ENCODE measurements at places on chromosomes 12 and 14. TPM values are rescaled to one million over a fixed set of nuclear protein-coding genes. Genes with fewer than 3 reads are reported as not detected.

GRCh38 chr14:85293612-85294234 lies 236.2 kb upstream of the FLRT2 start:
- H3K27ac ChIP-seq: no peak overlapping the region
- no peaks in the 10 kb centered on the region for H3K36me3 ChIP-seq
- H3K4me1 ChIP-seq: no peaks in the 10 kb centered on the region
- H3K27me3 ChIP-seq: no peaks in the 10 kb centered on the region

GRCh38 chr14:68269136-68269927 lies 449.8 kb downstream of the RAD51B start:
- no peak for DNase-seq
- H3K36me3 ChIP-seq: no peaks in the 10 kb centered on the region
- H3K4me1 ChIP-seq: peaks cover 43% of the 10 kb centered on the region
- H3K4me3 ChIP-seq: no peak overlapping the region

DNA sequence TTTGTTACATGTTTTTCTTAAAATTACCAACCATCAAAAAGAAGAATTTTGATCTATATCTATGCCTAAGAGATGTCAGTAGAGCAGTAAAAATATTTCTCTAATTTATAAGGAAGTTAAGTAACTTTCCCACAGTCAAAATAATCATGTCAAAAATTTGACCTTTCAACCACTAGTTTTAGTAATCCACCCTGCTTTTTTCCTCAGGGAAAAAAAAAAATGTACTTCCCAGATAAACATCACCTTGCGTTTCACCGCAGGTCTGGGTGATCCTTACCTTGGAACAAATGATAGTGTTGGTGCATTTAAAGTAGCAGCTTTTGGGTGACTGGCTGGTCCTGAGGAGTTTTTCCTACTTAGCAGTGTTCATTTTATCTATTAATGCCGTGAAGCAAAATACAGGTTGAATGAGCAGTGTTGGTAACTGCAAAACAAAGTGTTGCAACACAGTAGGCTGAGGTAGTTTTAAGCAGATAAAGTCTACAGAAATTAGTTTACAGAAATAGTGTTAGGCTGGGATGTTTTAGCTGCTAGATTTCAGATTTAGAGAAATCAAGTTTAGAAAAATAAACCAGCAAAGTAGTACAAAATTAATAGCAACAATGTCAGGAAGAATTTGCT lies 137.2 kb upstream of the DNM1L start:
- DNase-seq: no peak
- H3K36me3 ChIP-seq: no peaks in the 10 kb centered on the region
- H3K4me1 ChIP-seq: no peaks in the 10 kb centered on the region
- H3K4me3 ChIP-seq: no peak overlapping the region
- no peak overlapping the region for H3K27ac ChIP-seq

- H3K4me3 ChIP-seq: no peak overlapping the region
- no peaks in the 10 kb centered on the region for H3K4me1 ChIP-seq
- H3K36me3 ChIP-seq: no peaks in the 10 kb centered on the region
- H3K27me3 ChIP-seq: no peaks in the 10 kb centered on the region
- DNase-seq: no peak
These were observed 340.2 kb upstream of the DDHD1 start for GRCh38 chr14:53493320-53493719.

- peaks cover 12% of the 10 kb centered on the region for H3K27me3 ChIP-seq
- H3K4me1 ChIP-seq: no peaks in the 10 kb centered on the region
- DNase-seq: no peak
- H3K4me3 ChIP-seq: no peak overlapping the region
These were observed 1.6 kb upstream of the PTPRB start for GRCh38 chr12:70638639-70639360.

GRCh38 chr12:12521888-12522287 lies 40.8 kb downstream of the DUSP16 start:
- no peak for DNase-seq
- H3K27ac ChIP-seq: no peak overlapping the region
- no peak overlapping the region for H3K4me3 ChIP-seq
- H3K27me3 ChIP-seq: no peaks in the 10 kb centered on the region

DNA sequence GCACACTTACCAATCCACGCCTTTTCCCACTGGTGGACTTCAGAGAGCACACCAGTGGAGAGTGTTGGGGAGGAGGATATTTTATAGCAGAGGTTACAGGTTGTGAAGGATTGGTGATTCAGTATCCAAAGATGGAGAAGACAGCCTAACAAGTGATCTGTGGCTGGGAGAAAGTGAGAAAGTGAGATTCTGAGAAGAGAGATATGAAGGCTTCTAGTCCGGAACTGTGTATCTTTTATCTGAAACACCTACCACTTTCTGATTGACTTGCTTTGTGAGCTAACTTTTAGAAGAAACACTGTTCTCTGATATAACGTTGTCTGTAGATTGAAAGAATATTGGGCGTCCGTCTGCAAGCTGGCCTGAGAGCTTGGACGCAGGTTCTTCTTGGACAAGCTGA lies 24.0 kb downstream of the DYNC1H1 start:
- peaks cover 59% of the 10 kb centered on the region for H3K36me3 ChIP-seq
- peak overlapping the region; percentile 53 for H3K27ac ChIP-seq
- H3K4me3 ChIP-seq: no peak overlapping the region
- H3K27me3 ChIP-seq: no peaks in the 10 kb centered on the region
- DNase-seq: no peak

GRCh38 chr12:109605599-109606228 lies 32.1 kb downstream of the MVK start:
- no peak overlapping the region for H3K4me3 ChIP-seq
- no peaks in the 10 kb centered on the region for H3K36me3 ChIP-seq
- H3K4me1 ChIP-seq: no peaks in the 10 kb centered on the region
- DNase-seq: no peak

DNA sequence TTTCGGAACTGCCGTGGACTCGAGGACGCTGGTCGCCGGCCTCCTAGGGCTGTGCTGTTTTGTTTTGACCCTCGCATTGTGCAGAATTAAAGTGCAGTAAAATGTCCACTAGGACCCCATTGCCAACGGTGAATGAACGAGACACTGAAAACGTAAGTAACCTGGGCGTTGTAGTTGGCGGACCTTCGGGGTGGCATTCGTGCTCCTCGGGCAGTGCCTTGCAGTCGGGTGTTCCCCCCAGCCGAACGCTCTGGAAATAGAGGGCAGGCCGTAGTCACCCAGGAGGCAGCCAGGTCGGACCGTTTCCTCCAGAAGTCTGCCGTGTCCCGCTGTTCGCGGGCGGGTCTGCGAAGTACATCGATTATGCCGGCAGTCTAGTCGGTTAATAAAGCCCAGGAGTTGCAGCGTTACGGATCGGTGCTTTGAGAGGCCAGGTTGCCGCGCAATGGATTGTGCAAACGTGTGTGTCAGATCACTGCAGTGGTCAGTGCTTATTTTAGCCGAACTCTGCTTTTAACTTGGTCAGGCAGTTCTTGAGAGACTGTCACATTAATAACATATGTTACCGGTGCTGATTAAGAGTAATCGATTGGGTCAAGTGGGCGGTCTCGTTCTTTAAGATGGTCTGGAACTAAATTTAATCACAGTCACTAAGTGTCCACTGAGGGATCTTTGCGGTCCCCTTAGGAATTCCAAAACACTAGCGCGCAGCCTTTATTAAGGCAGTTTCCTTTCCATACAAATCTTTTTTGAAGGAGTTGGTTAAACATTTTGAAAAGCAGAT lies 906 bp downstream of the MARK3 start:
- peak overlapping the region; percentile 98 for H3K27ac ChIP-seq
- DNase-seq: peak; percentile 62
- H3K36me3 ChIP-seq: peaks cover 11% of the 10 kb centered on the region
- peaks cover 39% of the 10 kb centered on the region for H3K4me1 ChIP-seq
- peak overlapping the region; percentile 99 for H3K4me3 ChIP-seq

GRCh38 chr12:125402874-125403789 lies 337.9 kb downstream of the AACS start:
- H3K27me3 ChIP-seq: peaks cover 12% of the 10 kb centered on the region
- H3K27ac ChIP-seq: no peak overlapping the region
- no peak overlapping the region for H3K4me3 ChIP-seq
- no peaks in the 10 kb centered on the region for H3K36me3 ChIP-seq

DNA sequence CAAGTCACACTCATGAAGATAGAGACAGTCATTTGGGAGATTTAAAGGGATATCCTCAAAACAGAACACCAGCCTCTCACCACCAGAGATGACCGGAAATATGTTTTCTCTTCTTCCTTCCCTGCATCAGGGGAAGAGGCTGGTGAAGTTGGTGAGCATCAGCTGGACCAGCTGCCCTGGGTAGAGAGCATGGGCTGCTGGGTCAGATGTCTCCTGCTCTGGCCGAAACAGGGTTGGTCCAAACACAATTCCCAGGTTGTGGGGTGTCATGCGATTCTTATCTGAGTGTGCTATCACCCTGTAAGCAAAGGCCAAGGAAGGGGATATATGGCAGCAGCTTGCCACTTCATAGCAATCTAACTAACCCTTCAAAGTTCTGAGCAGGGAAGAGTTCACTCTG lies 7.3 kb downstream of the ARHGAP9 start:
- peak overlapping the region; percentile 64 for H3K27ac ChIP-seq
- DNase-seq: no peak
- no peaks in the 10 kb centered on the region for H3K27me3 ChIP-seq
- peaks cover 52% of the 10 kb centered on the region for H3K36me3 ChIP-seq

GRCh38 chr12:80869264-80869663 lies 68.5 kb downstream of the LIN7A start:
- H3K36me3 ChIP-seq: no peaks in the 10 kb centered on the region
- no peaks in the 10 kb centered on the region for H3K27me3 ChIP-seq
- H3K27ac ChIP-seq: no peak overlapping the region
- no peak for DNase-seq
- H3K4me3 ChIP-seq: no peak overlapping the region

GRCh38 chr12:44193281-44193680 lies 357.4 kb downstream of the TMEM117 start:
- H3K27me3 ChIP-seq: no peaks in the 10 kb centered on the region
- DNase-seq: no peak
- peaks cover 2% of the 10 kb centered on the region for H3K36me3 ChIP-seq
- H3K27ac ChIP-seq: no peak overlapping the region
- no peak overlapping the region for H3K4me3 ChIP-seq

DNA sequence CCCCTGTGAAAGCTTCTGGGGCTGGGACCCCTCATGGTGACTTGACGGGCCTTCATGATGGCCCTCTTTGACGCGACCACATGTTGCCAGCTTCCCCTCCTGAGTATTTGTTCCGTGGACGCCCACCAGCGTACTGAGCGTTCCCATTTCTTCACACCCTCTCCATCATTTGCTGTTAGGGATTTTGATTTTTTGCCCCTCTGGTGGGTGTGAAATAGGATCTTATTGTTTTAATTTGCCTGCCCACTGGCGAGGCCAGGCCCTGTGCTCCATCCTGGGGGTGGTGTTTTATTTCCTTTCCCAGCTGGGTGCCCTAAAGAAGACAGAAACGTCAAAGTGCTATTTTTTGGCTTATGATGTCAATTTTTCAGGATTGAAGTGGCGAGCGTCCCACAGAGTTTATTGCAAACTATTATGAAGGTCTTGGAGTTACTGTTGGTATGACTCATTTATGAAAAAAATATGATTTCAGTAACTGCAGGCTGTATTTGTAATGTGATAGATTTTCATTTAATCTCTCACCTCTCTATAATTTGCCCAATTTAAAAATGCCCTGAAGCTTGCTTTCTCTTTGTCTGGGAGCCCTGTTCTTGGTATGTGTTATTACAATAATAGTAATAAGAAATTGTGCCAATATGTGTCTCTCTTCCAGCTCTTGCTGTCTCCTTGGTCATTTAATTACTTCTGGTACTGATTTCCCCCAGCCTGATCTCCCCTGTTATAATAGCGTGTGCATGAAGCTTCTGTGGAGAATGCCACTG lies 99.6 kb downstream of the SLC25A47 start:
- H3K4me1 ChIP-seq: peaks cover 8% of the 10 kb centered on the region
- H3K27ac ChIP-seq: no peak overlapping the region
- DNase-seq: no peak
- no peak overlapping the region for H3K4me3 ChIP-seq

- peak; percentile 69 for DNase-seq
- no peaks in the 10 kb centered on the region for H3K36me3 ChIP-seq
- peak overlapping the region; percentile 21 for H3K4me3 ChIP-seq
- peak overlapping the region; percentile 56 for H3K27ac ChIP-seq
- peaks cover 34% of the 10 kb centered on the region for H3K4me1 ChIP-seq
These were observed 83.5 kb downstream of the SLC25A47 start for GRCh38 chr14:100406505-100407131.

- H3K4me1 ChIP-seq: peaks cover 46% of the 10 kb centered on the region
- H3K27me3 ChIP-seq: no peaks in the 10 kb centered on the region
- H3K36me3 ChIP-seq: no peaks in the 10 kb centered on the region
- no peak for DNase-seq
- no peak overlapping the region for H3K27ac ChIP-seq
- H3K4me3 ChIP-seq: no peak overlapping the region
These were observed 20.4 kb downstream of the FOS start for GRCh38 chr14:75299059-75299458.

DNA sequence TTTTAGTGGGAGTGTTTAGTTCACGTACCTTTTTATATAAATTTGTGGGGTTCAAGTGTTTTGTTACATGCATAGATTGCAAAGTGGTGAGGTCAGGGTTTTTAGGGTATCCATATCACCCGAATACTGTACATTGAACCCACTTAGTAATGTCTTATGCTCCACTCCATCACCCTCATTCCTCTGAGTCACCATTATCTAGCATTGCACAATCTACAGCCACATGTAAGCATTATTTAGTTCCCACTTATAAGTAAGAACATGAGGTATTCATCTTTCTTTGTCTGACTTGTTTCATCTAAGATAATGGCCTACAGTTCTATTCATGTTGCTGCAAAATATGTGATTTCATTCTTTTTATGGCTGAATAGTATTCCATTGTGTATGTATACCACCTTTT lies 583.7 kb upstream of the LRFN5 start:
- no peaks in the 10 kb centered on the region for H3K36me3 ChIP-seq
- no peaks in the 10 kb centered on the region for H3K27me3 ChIP-seq
- no peak overlapping the region for H3K4me3 ChIP-seq
- H3K27ac ChIP-seq: no peak overlapping the region
- H3K4me1 ChIP-seq: no peaks in the 10 kb centered on the region

DNA sequence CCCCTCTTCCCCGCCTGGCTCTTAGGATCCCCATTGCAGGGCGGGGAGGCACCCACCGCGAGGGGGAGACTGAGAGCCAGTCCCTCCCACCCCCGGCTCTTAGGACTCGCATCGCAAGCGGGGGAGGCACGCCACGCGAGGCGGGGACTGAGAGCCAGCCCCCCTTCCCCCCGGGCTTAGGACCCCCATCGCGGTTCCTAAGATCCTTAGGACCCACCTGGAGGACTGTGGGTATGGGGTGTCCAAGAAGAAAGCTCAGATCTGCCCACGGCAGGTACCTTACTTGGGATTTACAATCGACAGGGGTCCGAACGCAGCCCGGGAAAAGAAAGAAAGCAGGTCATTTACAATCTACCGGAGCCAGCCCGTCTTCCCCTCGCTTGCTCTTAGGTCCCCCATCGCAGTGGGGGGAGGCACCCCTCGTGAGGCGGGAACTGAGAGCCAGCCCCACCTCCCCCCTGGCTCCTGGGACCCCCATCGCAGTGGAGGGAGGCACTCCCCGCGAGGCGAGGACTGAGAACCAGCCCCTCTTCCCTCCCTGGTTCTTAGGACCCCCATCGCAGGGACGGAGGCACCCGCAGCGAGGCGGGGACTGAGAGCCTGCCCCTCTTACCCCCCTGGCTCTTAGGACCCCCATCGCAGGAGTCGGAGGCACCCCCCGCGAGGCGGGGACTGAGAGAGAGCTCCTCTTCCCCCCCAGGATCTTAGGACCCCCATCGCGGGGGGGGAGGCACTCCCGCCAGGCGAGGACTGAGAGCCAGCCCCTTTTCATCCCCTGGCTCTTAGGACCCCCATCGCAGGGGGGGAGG lies 43.7 kb downstream of the DDX11 start:
- DNase-seq: peak; percentile 78
- H3K4me3 ChIP-seq: peak overlapping the region; percentile 59
- peaks cover 15% of the 10 kb centered on the region for H3K27me3 ChIP-seq
- no peaks in the 10 kb centered on the region for H3K36me3 ChIP-seq
- peaks cover 3% of the 10 kb centered on the region for H3K4me1 ChIP-seq

The CD9 gene
- 11.5 TPM for total RNA-seq

The GLIPR1L1 gene
- total RNA-seq: not detected

The KCNMB4 gene
- total RNA-seq: 0.94 TPM

The TMEM30B gene
- 1.3 TPM for total RNA-seq

The ZDHHC22 gene
- total RNA-seq: not detected

Measured in activated CD4-positive, alpha-beta T cell treated with anti-CD3 and anti-CD28 coated beads for 36 hours (primary cell).